ENCODE measurements at places on chromosomes 7 and 10.
A peak's percentile ranks its signal among the peaks of the same experiment; 100 is the strongest.

DNA sequence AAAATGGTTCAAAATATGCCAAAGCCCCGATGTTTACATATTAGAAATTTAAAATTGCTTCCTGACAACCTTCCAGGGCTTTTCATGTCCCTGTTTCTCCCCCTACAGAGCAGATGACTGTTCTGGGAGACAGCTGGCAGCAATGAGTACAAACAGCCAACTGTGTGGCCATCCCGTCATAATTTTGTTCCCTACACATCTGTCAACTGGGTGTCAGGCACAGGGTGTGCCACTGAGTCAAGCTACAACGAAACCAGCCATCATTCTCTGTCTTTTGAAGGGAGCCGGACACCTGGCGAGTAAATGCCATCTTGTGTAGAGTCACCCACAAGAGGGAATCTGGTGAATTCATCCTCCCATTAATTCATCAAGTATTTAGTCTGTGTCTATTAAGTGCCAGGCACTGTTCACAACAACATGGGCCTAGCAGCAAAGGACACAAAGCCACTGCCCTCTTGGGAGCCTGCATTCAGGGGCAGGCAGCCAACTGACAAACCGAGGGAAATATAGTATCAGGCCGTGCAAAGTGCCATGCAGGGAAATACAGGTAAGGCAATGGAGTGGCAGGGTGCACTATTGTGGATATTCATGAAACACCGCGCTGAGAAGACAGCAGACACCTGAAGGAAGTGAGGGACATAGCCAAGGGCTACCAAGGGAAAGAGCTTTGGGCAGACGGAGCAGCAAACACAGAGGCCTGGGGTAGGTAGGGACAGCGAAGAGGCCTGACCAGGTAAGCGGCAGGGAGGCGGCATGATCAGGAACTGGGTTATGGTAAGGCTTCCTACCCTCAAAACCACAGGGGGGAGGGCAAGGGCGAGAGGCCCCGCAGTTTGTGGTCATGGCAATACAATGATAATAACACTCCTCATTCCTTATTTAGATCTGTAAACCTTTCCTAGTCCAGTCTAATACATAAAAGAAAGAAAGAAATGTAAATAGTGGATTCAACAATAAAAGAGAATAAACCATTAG, 213.6 kb downstream of the FAM107B start:
- no peak for DNase-seq

DNA sequence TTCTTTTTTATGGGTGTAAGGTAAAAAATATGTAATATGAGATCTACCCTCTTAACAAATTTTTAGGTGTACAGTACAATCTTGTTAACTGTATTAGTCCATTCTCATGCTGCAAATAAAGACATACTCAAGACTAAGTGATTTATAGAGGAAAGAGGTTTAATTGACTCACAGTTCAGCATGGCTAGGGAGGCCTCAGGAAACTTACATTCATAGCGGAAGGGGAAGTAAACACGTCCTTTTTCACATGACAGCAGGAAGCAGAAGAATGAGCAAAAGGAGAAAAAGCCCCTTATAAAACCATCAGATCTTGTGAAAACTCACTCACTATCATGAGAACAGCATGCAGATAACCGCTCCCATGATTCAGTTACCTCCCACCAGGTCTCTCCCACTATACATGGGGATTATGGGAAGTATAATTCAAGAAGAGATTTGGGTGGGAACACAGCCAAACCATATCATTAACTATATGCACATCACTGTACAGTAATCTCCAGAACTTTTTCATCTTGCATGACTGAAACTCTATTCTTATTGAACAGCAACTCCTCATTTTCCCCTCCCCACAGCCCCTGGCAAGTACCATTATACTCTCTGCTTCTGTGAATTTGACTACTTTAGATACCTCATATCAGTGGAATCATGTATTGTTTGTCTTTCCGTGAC, 127.4 kb downstream of the WNT2 start:
- no peak for DNase-seq

DNA sequence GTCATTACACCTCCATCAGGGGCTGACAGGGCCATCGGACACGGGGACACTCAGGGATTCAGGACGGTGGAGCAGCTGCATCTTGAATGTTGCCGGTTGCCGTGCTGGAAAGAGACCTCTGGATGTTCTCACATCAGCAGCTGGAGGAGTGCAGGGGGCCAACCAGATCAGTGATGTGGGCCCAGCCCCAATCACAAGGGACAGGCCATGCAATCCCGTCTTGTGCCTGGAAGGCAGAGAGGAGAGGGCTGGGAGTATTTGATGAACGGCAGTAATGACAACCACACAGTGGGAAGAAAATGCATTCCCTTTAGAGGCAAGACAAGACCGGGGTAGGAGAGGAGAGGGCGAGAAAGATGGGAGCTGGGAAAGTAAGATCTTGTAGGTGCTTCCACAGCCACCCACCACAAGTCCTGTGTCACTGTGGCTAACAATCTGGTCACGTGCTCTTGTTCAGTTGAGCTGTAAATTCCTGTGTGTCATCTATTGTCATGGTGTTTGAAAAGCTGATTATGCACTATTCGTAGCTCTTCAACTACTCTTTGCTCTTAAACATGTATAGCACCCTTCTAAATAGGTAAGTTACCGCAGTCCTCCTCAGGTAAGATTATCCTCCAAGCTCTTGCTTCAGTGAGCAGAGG, 85.9 kb upstream of the LEP start:
- DNase-seq: peak; percentile 13

- DNase-seq: no peak
Measured at GRCh38 chr10:123569436-123570035, 96.6 kb upstream of the GPR26 start.

DNA sequence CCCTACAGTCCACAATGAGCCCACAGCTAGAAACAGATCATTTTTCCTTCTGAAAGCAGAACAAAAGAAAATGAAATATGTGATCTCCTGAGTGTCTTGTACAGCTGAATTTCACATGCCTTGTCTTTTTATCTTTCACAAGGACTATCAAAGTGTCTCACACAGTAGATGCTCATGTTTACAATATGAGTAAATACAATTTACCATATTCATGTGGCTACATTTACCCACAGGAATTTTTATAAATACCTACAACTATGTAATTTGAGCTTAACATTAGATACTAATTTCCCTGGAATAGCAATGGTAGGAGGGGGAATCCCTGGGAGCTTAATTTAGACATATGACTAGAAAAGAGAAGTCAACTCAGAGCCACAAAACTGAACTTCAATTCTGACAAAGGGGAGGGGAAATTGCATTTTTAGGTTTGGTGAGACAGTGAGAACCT, 186.2 kb downstream of the MACC1 start:
- peak; percentile 63 for DNase-seq

GRCh38 chr7:143248761-143249354, 14.4 kb upstream of the GSTK1 start:
- peak; percentile 20 for DNase-seq

DNA sequence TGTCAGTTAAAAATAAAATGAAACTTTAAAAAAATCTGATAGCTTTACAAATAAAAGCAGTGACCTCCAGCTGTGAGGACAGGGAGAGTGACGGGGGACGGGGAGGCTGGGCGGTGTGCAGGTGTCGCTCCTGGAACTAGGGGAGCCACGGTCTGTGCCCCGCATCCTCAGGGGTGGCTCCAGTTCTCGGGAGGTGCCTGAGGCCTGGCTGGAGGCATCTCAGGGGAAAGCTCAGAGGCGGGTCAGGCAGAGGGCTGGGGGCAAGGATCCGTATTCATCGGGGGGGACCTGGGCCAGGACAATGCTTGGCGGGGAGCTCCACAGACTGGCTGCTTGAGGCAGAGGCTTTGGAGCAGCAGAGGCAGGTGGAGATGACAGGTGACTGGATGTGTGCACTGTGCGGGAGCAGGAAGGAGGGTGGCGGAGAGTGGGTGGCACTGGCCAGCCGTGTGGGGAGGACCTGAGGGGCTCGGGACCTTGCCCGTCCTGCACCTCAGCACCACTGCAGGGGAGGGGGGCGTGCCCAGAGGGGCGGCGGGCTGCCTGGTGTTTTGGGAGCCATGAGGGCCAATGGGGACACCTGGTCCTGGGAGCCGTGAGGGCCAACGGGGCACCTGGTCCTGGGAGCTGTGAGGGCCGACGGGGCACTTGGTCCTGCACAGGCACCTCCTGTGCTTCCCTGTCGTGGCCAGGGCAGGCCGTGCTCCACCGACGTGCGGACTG, 13.2 kb downstream of the PWWP2B start:
- DNase-seq: no peak

DNA sequence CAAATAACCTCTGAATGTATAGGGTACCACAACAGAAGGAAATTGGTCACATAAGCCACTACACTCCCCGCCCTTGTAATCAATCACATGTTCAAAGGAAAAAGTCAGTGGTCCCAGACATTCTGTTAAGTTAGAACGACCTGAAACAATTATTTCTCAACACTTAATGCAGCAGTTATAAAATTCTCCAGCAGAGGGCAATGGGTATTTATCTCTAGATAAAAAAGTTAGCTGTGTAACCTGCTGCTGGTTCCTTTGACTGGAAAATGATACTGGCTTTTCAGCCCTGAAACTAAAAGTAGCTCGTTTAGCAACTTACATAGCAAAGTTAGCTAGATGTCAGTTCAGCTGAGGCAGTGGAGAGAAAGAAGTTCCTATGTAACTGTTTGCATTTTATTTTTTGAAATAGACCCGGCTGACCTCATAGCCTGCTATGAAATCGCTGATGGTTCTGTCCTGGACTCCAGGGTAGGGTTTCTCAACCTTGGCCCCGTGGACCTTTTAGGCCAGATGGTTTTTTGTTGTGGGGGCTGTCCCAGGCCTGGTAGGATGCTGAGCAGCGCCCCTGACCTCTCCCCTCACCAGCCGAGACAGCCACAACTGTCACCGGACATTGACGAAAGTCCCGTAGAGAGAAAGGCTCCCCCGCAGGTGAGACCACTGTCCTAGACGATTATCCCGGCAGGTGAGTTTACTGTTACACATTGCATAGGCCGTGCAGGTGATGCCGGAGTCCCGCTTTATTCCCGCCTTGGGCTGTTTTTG, 40.2 kb upstream of the PROSER2 start:
- DNase-seq: peak; percentile 79

DNA sequence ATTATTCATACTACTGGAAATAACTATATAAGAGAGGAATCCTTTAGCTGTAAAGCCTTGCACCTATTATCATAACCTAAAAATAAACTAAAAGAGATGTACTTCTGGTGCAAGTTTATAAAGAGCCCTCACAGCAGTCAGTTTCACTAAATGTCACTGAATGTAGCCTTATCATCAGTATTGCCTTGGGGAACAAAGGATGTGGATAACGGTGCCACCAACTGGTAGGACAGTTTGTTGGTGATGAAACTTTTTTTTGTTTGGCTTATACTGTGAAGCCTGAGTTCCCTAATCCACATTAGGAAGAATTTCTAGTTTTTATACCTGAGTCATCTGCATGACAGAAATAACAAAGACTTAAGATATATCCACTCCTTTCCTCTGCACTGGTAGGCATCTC, 117.9 kb upstream of the COL1A2 start:
- peak; percentile 57 for DNase-seq

DNA sequence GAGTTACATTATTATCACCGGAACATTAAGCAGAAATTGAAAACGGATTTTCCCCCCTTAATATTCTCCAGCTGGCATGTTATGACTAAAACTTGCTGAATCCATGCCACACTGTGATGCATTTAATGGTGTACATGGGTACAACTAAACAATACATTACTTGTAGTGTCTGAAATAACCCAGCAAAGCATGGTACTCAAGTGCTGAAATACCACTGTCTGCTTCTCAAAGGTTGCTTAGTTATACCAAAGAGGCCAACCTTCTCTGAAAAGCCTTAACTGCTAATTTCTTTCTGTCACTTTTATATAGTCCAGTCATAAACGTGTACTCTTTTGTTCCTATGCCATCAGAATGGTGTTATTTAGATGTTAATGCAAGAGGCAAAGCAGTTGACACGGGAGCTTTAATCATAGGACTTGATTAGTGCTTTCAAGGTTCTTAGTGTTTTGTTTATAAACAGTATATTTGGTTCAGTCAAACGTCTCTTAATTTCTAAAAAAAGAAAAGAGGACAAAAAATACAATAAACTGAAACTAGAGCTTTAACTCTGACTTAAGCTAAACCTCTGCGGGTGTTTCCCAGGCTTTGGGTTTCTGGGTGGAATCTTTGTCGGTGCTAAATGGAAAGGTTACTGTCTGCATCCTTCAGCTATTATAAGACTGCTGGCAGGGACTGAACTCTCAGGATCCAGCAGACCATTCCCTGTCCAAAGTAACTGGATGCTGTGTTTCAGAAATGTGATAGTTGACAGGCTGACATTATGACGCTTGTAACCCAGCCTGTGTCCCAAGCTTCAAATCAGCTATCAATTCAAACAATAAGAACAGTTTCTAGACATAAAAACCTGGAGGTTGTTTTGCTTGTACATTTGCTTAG, 202.6 kb downstream of the PPP1R3A start:
- no peak for DNase-seq

DNA sequence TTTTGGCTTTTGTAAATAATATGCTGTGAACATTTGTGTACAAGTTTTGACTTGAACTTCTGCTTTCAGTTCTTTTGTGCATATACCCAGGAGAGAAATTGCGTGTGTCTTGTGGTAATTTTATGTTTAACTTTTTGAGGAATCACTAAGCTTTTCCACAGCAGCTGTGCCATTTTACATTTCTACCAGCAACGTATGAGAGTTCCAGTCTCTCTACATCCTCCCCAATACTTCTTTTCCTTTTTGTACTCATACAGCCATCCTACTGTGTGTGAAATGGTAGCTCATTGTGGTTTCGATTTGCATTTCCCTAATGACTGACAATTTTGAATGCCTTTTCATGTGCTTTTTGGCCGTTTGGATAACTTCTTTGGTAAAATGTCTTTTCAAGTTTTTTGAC, 66.3 kb upstream of the INHBA start:
- no peak for DNase-seq

DNA sequence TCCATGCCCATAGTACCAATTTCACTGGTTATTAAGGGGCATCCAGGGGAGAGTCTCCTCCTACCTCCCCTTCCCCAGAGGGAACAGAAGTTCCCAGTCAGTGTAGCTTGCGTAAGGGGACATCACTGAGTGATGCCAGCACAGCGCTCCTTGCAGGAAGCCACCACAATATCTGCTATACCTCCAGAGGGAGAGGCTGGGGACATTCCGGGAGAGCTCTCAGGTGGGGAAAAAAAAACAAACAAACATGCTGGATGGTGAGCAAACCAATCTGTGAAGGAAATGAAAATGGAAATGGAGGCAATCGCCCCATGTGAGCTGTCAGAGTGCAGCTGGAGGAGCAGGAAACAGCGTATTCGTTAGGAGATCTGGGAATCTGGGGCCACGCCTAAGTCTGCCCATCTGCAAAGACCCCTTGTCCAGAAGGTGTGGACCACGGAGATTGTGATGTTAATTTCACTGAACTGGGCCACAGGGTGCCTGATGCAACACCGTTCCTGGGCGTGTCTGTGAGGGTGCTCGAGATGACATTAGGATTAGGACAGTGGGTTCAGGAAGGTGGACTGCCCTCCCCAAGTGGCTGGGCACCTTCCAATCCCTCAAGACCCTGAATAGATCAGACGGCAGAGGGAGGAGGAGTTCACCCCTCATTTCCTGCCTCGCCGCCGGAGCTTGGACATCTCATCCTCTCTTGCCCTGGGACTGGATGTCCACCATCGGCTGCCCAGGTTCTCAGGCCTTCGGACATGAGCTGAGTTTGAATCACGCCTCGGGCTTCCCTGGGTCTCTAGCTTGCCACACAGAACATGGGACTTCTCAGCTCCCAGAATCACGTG, 30.5 kb downstream of the GNA12 start:
- no peak for DNase-seq

- DNase-seq: no peak
Measured at GRCh38 chr7:141706239-141707064, 1.7 kb upstream of the WEE2 start.

- peak; percentile 65 for DNase-seq
Measured at GRCh38 chr7:132836746-132837145, 245.1 kb downstream of the CHCHD3 start.

GRCh38 chr7:112212571-112212970, 6.1 kb downstream of the ZNF277 start:
- DNase-seq: no peak

Data from ELR (cell line).